ENCODE measurements at places on chromosomes 16 and 17.

- DNase-seq: no peak
Observed at GRCh38 chr17:66663041-66663606, 171.8 kb upstream of the CACNG5 start.

DNA sequence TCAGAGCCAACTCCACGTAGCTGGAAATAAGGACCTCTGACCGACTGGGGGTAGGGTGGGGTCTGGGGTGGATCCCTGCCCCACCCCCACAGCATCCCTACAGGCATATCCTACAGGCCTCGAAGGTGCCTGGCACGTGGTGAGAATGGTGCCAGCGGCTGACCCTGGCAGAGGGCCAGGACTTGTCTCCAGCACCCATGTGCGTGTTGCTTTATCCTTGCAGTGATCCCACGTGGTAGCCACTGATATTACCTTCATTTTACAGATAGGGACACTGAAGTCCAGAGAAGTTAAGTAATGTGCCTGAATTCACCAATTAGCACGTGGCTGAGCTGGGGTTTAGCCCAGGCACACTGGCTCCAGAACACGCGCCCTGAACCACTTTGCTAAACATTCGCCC lies 8.3 kb downstream of the ITGAD start:
- no peak for DNase-seq

GRCh38 chr17:60528828-60529227 lies 2.8 kb upstream of the APPBP2 start:
- DNase-seq: no peak

GRCh38 chr16:66616169-66616568 lies 11.7 kb downstream of the CMTM3 start:
- DNase-seq: no peak

DNA sequence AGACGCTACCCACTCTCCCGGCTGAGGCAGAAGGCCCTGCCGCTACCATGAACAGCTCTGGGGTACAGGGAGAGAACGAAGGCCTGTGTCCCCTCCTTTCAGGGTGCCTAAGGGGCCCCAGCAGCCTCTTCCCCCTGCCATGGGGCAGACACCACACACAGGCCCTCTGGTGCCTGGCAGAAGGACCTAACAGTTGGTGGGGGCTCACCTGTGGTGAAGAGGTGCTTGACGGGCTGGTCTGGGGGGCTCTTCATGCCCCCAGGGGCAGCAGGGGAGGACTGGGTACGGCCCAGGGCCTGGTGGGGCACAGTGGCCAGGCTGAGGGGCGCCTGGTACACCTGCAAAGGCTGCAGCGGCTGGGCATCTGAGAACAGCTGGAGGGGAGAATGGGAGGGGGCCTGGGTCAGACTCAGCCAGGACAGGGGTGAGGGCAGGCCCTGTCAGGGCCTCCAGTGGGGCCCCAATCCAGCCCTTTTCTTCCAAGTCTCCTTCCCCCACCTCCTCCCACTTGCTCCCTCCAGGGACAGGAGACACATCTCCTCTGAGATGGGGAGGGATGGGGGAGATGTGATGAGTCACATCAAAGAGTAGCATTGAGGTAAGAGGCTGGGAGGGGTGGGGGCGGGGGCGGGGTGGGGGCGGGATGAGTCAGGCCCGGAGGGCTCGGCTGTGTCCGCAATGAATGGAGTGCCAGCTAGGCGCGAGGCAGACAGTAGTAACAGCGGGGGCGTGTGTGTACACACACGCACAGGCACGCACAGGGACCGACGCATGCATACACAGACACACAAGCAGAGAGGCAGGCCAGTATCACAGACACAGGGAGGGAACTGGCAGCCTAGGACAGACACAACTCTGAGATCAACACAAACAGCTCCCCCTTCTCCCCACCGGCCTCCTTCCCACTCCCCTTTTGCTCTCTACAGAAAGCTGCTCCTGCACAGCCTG lies 16.1 kb downstream of the G6PC3 start:
- no peak for DNase-seq

GRCh38 chr16:57612494-57612893 lies 15.9 kb upstream of the ADGRG1 start:
- no peak for DNase-seq

DNA sequence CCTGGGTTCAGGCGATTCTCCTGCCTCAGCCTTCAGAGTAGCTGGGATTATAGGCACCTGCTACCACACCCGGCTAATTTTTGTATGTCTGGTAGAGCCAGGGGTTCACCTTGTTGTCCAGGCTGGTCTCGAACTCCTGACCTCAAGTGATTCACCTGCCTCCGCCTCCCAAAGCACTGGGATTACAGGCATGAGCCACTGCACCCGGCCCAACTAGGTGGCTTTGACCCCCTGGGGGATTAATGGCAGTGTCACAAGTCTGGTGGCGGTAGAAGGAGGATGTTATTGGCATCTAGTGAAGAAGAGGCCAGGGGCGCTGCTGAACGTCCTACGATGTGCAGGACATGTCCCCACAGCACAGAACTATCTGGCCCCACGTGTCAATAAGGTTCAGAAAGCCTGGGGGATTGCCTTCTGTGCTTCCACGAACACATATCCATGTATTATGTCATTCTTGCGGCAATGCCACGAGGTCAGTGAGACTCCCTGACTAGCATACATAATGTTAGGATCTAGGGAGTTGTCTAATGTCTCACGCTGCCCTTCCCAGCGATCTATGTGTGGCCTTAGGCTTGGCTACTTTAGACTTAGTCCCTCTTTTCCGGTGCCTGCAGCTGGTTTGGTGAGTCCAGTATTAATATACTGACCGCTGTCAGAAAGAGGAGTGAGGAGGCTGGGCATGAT lies 75.8 kb downstream of the ABCC6 start:
- DNase-seq: no peak

GRCh38 chr17:80528536-80528935 lies 16.1 kb upstream of the RPTOR start:
- DNase-seq: no peak

- DNase-seq: no peak
Observed at GRCh38 chr16:24111724-24112302, 144.3 kb upstream of the CACNG3 start.

GRCh38 chr16:77223184-77223583 lies 24.0 kb downstream of the SYCE1L start:
- peak; percentile 26 for DNase-seq

DNA sequence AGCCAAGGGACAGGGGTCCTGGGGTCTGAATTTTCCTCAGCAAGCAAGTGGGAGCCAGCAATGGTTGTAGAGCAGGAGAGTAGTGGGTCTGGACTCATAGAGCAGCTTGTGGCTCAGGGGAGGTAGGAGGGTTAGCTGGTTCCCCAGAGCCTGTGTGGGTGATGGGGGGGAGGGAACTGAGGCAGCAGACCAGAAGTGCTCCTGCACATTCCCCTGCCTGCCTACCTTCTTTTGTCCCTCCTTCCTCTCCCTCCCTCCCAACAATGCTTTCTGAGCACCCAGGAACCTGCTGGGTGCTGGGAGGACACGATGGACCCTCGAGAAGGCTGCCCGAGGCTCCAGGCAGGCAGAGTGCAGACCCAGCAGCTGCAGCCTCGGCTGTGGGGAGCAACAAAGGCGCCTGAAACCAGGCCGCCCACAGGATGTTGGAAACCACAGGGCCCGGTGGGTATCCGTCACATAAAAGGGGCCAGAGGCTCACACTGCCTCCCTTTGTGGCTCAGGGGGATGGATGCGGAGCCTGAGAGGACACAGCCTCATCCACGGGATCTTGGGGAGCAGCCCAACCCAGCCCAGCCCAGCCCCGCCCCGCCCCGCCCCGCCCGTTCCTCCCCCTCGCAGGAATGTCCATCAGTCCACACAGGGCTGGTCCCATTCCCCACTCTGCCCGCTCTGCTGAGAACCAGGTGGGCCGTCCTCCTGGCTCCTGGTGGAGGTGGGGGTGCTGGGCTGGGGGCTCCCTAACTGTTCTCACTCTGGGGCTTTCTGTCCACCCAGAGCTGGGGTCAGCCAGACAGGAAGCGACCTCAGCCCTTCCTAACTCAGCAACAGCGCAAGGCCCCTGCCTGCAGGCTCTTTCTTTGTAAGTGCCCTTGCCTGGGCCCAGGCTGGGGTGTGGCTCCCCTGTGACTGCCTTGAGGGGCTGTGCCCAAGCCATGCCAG lies 1.7 kb upstream of the NLRC3 start:
- DNase-seq: no peak

GRCh38 chr16:87993901-87994300 lies 42.7 kb downstream of the BANP start:
- DNase-seq: no peak

DNA sequence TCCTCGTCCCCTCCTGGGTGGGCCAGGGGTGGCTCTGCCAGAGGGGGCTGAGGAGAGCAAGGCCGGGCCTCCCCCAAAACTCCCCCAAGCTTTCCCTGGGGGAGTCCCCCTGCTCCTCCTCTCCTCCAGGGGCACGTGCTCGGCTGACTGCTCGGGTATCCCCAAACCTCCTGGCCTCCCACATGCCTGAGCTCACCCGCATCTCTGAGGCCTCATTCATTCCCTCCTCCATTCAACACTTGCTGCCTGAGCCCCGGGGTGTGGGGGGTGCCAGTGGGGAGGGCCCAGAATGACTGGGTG lies 83.1 kb downstream of the RTN4RL1 start:
- DNase-seq: no peak

DNA sequence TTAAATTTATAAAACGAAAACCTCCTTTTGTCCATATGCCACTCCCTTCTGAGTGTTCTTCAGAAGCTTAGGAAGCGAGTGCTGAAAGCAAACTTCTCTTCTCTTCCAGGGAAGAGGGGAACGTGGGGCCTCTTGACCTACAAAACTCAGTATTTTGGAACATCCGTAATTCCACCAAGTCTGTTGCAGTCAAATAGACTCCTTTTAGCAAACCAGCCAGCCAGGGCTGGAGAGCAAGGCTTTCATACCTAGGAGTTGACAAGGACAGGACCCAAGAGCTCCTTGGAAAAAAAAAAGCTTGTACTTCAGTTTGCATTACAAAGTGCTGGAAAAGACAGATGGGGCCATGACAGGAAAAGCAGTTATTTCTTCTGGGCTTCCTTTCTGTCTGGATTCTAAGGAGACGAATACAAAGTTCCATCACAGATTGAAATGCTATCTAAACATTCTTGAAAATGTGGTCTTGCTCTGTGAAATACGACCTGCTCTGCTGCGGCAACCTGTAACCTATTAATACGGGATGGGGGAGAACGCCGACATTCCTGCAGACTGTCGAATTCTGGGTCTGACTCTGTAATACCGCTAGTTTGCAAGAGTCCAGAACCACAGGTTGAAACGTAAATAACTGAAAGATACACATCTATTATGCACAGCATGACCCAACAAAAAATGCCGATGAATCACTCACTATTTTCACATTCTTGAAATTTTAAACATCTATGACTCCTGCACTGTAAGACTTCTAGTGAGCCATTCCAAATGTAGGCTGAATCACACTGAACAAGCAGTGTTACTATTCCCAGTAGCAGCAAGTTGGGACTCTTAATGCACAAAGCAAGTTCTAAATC lies 20.6 kb downstream of the VPS53 start:
- DNase-seq: no peak

- DNase-seq: no peak
Observed at GRCh38 chr16:50245417-50246298, 20.7 kb upstream of the ADCY7 start.

- DNase-seq: no peak
Observed at GRCh38 chr16:13438064-13438463, 481.9 kb upstream of the ERCC4 start.

DNA sequence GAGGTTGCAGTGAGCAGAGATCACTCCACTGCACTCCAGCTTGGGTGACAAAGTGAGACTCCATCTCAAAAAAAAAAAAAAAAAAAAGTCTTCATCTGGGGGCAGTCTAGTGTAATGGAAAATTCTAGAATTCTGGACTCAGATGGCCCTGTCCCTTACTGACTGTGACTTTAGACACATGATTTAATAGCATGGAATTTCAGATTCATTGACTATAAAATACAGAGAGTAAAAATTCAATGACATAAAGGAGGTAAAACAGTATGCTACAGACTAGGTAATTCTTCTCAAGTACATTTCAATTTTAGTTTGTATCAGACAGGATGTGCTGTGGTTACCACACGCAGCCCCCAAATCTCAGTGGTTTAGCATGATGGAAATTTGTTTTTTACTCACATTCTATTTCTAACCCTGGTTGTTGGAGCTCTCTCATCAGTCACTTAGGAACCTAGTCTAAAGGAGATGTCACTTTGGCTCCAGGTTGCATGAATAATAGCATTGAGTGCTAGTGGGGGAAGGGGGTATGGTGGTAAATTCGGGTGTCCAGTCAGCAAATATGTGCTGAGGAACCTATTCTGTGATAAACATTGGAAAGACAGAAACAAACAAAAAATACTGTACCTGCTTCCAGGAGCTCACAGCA lies 444.0 kb downstream of the XYLT1 start:
- peak; percentile 56 for DNase-seq

DNA sequence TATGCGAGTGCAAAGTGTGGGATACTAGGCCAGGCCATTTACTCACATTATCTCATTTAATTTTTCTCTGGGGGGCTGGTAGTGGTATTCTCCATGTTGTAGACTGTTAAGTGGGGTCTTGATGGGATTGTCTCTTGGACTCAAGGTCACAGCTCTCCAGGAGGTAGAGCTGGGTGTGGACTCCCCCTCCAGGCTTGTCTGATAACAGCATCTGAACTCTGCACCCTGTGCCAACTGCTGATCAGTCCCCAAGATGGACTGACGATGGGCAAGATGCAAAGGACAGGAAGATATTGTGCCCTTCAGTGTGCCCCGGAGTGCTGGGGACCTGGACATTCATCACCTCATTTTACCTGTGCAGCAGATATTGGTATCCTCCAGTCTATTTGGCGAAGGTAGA lies 147.8 kb downstream of the MSI2 start:
- DNase-seq: no peak

DNA sequence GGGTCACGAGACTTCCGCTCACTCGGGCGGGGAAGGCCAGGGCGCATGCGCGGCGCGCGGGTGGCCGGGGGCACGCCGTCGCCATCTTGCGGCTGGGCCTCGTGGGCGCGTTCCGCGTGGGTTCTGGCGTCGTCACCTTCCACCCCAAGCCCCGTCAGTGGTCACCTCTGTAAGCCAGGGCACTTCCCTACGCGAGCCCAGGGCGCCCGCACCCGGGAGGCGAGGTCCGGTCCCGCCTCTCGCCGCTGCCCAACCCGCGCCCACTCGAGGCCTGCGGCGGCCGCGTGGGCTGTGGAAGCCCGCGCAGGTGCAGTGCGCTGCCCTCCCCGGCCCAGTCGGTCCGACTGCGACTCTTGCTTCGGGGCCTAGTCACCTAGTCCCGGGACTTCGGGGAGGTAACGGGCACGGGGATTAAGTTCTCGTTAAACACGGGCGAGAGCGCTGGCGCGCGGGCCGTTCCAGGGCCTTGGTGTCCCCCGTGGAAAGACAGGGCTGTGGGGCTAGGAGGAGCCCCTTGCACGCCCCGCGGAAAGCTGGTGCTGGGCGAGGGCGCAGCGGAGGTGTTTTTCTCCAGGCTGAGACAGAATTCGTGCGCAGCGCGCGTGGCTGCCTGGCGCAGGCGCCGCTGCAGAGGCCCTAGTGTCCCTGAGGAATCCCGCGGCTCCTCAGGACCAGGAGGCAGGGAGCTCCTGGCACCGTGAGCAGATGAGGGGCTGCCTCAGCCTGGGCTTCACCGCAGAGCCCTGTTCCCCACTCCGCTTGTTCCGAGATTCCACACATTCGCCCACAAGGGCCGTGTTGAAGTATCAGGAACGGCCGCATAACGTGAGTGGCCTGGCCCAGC lies 472 bp upstream of the ARHGDIA start:
- peak; percentile 89 for DNase-seq

Measured in thymus (tissue), 14 donors.